ENCODE measurements at places on chromosomes 7 and 10. TPM values are rescaled to one million over a fixed set of nuclear protein-coding genes. Genes with fewer than 3 reads are reported as not detected.

DNA sequence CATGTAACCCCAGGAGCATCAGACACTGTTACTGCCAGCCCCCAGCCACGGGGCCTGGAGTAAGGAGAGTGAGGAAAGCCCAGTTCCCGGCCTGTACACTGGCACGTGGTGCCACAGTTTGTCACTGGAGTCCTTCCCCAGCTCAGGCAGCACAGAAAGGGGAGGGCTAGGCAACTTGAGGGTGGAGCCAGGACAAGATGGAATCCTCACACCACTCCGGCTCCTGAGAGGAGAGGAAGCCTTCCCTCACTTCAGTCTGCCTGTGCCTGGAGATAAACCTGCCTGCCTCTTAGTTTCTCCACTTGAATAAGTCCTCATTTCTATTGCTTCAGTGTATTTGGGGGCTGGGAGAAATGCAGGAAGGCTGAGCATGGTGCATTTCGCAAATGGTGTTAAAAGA is 176.0 kb downstream of the KIAA1217 start:
- no peak for DNase-seq

- no peak for DNase-seq
Measured at GRCh38 chr10:108095932-108096925, 931.7 kb upstream of the SORCS1 start.

GRCh38 chr10:109616359-109616980 is 306.8 kb downstream of the XPNPEP1 start:
- no peak for DNase-seq

DNA sequence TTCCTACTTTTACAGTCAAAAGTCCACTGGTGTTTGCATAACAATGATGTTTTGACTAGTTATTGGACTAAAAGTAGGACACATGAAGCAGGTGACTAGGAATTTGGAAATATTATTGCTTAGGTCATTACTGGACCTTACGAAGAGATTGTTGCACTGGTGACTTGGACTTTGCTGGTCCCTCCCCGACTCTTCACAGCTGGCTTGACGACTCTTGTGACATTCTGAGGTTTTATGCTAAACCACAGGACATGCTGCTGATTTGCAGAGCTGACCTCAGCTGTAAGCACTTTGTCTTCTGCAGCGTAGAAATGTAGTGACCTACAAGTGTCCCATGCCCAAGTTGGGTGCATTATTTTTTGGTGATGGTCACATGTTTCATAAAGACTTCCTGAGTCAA is 21.9 kb downstream of the PCBD1 start:
- no peak for DNase-seq

GRCh38 chr7:105602325-105603305 is 21.3 kb upstream of the EFCAB10 start:
- DNase-seq, result no peak

DNA sequence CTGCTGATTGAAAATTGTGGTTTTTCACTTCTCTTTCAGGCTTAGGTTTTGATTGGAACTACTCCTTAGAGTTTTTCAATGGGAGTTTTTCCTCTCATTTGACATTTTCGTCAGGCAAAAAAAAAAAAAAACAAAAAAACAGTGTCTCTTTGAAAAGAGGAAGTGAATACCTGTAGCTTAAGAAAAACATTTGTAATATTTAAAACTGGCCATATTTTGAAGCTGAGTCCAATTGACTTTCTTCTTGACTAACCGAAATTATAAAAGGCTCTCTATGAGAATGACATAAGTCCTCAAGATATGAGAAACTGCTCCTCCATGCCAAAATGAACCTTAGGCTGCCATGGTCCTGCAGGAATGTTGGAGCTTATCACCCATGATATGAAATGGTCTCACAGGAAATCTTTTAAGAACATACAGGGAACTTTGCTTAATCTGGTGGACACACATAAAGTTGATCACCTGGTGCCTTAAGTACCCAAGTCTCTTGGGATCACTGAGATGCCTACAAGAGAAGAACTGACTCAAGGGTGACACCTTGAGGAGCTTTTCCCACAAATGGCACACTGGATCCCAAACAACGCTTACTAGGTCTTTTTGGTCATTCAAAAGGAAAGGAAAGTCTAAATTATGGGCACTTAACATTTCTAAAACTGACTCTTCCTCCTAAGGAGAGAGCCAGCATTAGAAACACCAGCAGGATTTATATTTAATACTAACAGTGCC is 263.4 kb downstream of the CDC14C start:
- DNase-seq, result no peak

- DNase-seq, result no peak
Measured at GRCh38 chr7:84508606-84509005, 314.0 kb upstream of the SEMA3A start.

DNA sequence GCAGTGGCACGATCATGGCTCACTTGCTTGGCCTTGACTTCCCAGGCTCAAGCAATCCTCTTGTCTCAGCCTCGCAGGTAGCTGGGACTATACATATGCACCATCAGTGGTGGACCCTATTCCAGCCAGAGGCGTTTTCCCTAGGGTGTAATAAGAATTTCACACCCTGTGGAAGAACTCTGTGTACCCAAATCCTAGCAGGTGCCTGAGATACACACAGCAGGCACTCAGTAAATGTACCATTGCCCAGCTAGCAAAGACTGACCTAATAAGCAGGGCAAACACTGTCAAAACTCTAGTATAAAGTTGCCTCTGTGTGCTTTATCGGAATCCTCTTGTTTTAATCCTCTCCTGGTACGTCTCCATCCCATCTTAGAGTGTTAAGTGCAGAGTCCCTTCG is 33.7 kb upstream of the BHLHA15 start:
- no peak for DNase-seq

DNA sequence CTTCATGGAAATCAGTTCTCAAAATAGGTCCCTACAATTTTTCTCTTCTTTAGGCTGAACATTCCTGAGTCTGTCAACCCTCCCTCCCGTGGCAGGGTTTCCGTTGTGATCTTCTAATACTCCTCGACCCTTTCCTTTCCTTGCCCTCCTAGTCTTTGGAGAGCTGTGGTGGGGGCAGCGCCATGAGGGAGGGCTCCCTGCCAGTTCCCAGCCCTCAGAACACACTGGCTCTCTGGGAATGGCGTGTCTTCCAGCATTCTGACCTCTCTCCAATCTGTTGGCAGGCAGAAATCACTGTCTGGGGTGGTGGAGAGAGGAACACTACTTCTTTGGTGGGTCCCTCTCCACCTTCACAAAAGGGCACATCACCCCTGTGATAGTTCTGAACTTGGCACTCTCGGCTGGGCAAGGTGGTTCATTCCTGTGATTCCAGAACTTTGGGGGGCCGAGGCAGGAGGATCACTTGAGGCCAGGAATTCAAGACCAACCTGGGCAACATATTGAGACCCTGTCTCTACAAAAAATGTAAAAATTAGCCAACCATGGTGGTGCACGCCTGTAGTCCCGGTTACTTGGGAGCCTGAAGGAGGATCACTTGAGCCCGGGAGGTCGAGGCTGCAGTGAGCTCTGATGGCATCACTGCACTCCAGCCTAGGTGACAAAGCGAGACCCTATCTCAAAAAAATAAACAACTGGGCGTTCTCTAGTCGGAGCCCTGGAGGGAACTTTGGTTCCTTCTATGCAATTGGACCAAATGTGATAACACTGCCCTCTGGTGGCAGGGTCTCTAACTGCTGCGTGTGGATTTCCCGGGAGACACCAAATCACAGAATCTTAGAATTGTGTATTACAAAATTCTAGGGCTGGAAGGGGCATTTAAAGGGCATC is 13.1 kb upstream of the ARPC1A start:
- DNase-seq, result peak; percentile 76

- no peak for DNase-seq
Measured at GRCh38 chr7:44645696-44646095, 39.3 kb downstream of the OGDH start.

GRCh38 chr7:15972862-15973275 is 286.4 kb upstream of the MEOX2 start:
- no peak for DNase-seq

- DNase-seq, result no peak
Measured at GRCh38 chr7:91850455-91850854, 30.0 kb downstream of the MTERF1 start.

DNA sequence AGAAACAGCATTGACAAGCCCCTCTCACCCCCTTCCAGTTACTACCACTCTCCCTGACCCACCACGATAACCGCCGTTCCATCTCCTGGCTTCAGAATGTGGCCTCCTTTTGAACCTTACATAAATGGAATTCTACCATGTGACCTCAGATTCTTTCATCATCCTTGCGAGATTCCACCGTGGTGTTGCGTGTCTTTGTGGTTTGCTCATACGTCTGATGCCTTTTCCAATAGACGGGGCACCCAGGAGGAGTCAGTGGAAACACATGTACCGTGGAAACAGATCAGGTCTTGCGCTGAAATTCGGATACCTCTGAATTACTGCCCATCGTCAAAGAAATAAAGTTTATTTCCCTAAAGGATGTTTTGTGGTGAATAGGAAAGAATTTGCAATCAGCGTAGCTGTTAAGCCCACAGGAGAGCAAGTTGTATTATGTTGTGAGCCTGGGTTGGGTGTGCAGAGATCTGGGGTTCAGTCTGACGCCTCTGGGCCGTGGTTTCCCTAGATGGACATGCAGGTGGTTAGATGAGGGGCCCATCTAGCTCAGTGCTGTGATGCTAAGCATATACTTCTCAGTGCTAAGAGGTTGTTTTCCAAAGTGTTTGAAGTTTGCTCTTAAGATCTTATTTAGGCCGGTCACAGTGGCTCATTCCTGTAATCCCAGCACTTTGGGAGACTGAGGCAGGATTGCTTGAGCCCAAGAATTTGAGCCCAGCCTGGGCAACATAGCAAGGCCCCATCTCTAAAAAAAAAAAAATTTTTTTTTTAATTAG is 29.1 kb downstream of the GTF2IRD1 start:
- no peak for DNase-seq

GRCh38 chr10:121078036-121078435 is 226.9 kb downstream of the WDR11 start:
- DNase-seq, result no peak

DNA sequence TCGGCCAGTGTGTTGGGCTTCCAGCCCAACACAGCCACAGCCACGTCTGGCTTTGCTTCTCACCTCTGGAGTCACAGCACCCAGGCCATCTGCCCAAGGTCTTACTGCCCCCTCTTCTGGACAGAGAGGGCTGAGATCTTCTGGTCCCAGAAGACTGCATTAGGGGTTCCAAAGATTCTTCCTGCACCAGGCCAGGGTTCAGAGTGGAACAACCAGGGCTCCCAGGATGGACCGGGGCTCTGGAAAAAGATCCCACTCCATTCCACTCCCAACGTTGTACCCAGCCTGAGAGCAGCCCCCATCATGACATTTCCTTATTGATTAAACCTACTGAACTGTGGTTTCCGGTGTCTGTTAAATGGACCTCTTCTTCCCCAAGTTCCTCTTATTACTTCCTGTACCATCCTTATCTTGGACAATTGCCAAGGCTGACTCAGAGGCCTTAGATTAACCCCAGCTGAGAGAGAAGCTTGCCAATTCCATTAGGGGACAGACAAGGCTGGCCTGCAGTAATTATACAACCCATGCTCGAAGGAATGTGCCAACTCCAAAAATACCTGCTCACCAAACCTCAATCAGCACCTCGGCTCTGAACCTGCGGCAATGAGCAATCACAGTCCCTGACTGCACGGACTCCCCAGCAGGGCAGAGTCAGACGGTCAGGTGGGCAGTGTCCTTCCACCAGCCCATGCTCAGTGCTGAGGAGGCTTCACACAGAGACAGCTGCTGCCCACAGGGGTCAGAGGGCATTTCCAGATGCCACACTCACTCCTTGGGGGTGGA is 47.9 kb upstream of the NPFFR1 start:
- DNase-seq, result no peak

DNA sequence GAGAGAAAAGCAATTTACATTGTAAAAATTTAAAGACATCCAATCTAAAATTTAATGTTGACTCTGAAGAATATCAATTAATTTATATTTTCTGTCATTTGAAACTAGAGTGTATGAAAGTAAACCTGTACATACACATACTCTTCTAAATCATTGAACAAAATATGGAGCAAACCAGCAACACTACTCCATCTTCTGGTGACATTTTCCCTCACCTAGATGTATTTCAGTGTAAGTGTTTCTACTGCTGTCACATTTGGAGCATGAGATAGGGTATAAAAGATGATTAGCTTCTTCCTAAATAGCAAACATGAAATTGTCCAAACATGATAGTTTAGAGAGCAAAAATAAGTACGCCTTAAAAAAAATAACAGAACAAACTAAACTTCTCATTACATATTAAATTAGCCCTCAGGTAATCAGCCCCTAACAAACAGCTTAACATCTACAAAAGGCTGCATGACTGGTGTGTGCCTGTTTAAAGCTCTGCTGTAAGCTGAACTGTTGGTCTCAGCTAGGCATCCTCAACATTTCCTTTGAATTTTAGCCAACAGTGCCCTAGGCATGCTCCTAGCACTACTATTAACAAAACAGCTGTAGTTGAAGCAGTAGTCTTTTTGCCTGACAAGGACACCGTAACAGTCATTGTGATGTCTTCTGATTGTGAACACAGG is 189.8 kb downstream of the CTNNA3 start:
- no peak for DNase-seq

Gene CUTC
- 10.5 TPM for total RNA-seq

Gene ACTL6B
- total RNA-seq, result 95.2 TPM

Gene STK17A
- total RNA-seq, result 26.8 TPM

Gene PILRA
- total RNA-seq, result 12.5 TPM

Gene DGKI
- total RNA-seq, result 19.4 TPM

Gene ZNF775
- 20.5 TPM for total RNA-seq

Gene FOXI2
- 0.17 TPM for total RNA-seq

Gene POM121C
- total RNA-seq, result 60.1 TPM

Gene DDC
- total RNA-seq, result 3.8 TPM

Gene MMD2
- total RNA-seq, result 0.47 TPM

Gene H2BK1
- not detected for total RNA-seq

Measured in glutamatergic neuron (in vitro differentiated cells).